ENCODE measurements at places on chromosomes 12 and 14.

DNA sequence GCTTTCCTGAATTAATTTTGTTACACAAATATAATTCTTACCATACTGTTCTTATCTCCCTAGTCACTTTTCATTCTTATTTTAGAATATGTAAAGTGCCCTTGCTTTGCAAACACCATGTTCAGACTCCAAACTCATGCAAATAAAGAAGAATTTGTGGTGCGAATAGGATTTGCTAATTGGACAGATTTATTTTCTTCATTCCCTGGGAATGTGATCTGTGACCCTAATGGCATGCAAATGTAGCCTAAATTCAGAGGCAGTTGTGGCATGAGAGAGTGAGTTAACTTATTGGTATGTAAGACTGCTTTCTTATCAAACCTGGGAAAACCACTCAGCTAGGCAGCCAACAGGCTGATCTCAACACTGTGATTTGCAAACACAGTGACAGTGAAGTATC lies 10.0 kb downstream of the CAPZA3 start:
- no peak for DNase-seq

DNA sequence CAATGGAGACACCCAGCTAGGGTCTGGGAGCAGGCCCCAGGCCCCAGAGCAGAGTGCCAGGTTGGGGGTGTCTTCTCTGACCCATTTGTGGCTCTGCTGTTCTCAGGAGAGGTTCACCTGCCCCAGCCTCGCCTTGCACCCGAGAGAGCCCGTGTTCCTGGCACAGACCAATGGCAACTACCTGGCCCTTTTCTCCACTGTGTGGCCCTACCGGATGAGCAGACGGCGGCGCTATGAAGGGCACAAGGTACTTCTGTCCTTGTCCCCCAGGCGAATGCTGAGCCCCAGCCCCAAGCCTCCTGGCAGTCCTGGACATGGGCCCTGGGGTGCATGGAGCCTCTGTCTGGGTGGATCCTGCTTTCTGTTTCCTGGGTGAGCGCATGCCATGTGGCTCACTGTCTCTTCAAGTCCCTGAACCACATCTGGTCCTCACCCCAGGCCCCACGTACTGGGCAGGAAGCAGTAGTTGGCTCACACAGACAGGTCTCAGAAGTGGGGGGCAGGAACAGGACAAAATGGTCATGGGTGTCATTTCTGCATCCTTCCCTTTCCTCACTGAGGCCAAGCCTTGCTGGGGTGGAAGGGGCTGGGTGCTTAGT lies 58.2 kb downstream of the BEGAIN start:
- DNase-seq = no peak

- no peak for DNase-seq
Observed at GRCh38 chr14:61517911-61518384, 177.4 kb upstream of the HIF1A start.

DNA sequence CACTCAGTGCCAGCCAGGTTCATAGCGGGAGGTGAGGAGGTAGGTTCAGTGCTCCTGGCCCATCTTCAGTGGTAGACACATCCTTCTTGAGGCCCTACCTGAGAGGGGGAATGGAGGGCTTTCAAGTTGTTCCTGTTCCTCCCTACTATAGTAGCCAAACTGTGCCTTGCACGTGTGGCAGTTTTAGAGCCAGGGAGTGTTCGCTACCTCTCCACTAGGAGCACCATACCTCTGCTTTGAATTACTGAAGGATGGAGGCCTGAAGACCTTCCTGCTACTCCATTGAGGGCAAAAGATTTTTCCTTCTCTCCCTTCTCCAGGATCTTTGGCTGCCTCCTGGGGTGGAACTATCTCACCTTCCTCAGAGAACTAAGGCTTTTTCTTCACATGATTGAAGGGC lies 5.9 kb upstream of the ALG10 start:
- DNase-seq = no peak

GRCh38 chr12:27592548-27592947 lies 68.5 kb downstream of the PPFIBP1 start:
- DNase-seq = no peak

DNA sequence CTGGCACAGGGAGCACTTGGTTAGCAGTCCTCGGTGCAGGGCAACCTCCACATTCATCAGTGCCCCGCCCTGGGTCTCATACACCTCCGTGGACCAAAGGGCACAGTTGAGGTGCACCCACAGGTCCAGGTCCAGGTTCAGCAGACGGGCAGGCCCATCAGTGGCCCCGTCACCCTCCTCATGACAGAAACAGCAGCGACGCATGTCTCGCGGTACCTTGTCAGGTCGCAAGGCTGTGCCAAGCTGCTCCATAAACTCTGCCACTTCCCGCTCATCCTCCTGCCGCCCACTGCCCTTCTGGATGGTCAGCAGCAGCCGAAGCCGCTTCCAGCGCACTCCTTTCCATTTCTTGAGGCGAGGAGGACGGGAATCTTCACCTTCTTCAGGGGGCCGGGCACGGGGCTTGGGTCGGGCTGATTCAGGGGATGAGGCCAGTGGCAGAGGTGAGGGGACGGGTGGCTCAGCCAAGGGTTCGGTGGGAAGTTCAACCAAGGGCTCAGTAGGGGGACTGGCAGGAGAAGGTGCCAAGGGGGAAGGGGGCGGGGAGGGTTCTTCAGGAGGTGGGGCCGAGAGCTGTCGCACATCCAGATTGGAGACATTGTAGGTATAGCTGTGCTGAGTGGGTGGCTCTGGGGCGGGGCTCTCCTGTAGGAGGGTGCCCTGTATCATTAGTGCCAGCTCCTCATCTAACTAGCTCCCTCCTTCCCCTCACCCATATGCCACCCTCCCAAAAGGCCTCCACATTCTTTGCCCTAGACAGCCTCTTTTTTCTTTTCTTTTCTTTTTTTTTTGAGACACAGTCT lies 8.3 kb upstream of the PRKAG1 start:
- DNase-seq = no peak

GRCh38 chr12:104524034-104524832 lies 67.5 kb downstream of the CHST11 start:
- DNase-seq = no peak

DNA sequence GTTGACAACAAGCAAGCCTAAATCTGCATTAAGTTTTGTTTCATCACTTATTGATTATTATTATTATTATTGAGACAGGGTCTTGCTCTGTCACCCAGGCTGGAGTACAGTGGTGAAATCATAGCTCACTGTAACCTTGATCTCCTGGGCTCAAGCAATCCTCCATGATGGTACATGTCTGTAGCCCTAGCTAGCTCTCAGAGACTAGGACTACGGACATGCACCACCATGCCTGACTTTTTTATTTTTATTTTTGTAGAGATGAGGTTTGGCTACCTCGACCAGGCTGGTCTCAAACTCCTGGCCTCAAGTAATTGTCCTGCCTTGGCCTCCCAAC lies 35.7 kb upstream of the STK38L start:
- DNase-seq = no peak

GRCh38 chr12:27651201-27651600 lies 45.0 kb upstream of the REP15 start:
- DNase-seq = no peak

GRCh38 chr12:123264642-123265041 lies 7.0 kb downstream of the CDK2AP1 start:
- peak; percentile 8 for DNase-seq

GRCh38 chr12:22287776-22288621 lies 46.5 kb downstream of the ST8SIA1 start:
- DNase-seq = peak; percentile 40

GRCh38 chr12:132389526-132390286 lies 60.3 kb upstream of the GALNT9 start:
- DNase-seq = no peak

GRCh38 chr12:109679501-109680263 lies 33.9 kb upstream of the FAM222A start:
- DNase-seq = peak; percentile 44

- peak; percentile 2 for DNase-seq
Observed at GRCh38 chr14:21612324-21612723, 22.4 kb downstream of the OR10G2 start.

DNA sequence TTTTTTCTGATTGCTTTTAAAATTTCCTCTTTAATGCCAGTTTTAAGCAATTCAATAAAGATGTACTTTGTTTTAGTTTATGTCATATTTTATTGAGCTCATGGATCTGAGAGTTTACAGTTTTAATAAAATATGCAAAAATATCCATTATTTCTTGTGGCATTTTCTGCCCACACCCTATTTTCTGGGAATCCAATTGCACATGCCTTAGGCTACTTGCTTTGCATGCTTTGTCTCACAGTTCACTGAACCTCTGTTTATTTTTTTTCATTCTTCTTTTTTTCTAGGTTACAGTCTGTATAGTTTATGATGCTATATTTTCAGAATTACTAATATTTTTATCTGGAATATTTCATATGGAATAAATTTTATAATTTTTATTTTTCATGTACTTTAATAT lies 1258.0 kb downstream of the FSCB start:
- DNase-seq = no peak

DNA sequence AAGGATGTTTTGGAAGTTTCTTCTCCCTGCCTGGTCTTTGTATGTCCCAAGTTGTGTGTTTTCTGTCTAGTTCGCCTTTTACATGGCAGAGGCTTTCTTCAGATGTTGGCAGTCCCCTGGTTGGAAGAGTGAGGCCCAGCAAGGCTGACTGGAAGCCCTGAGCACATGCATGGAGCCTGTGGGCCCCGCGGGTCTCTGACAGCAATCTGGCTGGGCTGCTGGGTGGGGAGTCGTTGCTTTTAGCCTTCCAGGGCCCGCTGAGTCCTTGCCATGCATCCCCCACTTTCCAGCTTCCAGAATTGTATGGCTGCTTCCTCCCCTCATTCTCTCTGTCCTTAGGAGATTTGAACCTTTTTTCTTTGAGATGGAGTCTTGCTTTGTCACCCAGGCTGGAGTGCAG lies 25.3 kb downstream of the ANKRD9 start:
- DNase-seq = no peak

DNA sequence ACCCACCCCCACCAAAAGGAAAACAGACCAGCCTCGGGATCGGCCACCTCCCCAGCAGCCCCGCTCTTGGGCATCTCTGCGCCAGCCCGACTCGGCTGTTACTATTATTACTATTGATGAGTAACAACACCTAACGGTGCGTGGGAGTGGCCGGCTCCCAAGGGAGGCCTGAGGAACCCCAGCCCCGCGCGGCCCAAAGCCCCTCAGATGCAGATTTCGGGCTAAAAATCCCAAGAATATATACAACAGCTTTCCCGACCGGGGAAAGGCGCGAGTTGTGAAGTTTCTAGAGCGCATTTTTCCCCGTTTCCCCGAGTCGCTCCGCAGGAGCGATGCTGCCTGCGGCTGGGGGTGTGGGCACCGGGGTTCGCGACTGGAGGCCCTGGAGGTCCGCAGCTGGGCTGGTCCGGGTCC lies 565 bp downstream of the NT5DC3 start:
- DNase-seq = peak; percentile 42

DNA sequence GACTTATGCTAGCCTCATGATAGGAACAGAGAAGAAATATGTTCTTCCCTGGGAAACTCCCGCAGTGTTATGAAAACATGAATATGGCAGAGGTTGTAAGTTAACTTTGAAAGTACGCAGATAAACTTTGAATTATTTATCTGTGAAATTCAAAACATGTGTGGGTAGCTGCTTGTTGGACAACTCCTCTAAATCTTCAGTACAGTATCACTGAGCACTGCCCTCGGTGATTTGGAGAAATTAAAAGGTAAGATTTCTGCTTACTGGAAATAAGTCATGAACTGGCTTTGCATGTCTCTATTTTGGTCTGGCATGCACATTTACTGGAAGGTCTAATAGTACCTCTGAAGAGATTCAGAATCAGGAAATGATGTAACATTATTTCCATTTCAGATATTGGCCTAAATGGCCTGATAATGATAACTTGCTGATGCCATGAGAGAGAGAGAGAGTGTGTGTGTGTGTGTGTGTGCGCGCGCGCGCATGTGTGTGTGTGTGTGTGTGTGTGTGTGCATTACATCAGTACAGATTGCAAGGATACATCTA lies 1441.9 kb upstream of the FLRT2 start:
- DNase-seq = no peak

GRCh38 chr12:38689195-38689594 lies 216.2 kb downstream of the CPNE8 start:
- DNase-seq = no peak

DNA sequence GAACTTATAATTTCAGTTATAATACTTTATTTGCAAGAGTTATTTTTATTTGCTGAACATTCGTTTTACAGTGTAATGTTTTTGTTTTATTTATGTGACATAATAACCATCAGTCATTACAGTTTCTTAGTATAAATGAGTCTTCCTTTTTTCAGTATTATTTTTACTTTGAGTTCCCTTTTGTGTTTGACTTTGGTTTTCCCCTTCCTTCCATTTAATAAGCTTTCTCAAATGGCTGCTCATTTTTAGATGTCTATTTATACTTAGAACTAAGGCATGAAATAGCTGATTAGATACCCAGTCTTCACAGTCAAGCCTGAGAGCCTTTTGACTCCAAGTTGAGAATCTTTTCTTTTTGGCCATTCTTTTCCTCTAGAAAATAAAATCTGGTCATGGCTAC lies 404.5 kb downstream of the LRFN5 start:
- DNase-seq = no peak

GRCh38 chr12:46674800-46675199 lies 151.0 kb downstream of the SLC38A4 start:
- no peak for DNase-seq

- DNase-seq = no peak
Observed at GRCh38 chr14:31124197-31124596, 83.4 kb downstream of the HECTD1 start.

- no peak for DNase-seq
Observed at GRCh38 chr12:93484315-93484981, 17.1 kb downstream of the MRPL42 start.

DNA sequence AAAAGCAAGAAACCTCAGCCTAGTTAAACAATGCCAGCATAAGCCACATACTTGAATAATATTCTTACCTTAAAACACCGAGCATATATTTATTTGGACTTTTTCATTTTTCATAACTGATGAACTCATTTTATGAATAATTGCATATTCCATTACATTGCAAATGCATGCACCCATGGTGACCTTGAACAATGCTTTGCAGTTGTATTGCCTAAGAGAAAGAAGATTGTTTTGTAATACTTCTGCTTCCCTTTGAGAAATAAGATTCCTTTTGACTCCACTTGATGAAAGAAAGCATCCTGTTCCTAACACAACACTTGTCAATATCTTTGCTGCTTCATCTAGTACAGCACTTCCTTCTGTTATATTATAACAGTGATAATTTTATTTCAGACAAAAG lies 1182.2 kb downstream of the FLRT2 start:
- DNase-seq = peak; percentile 24

Measured in suppressor macrophage (primary cell).